NCI-H2107 (cell line): ENCODE measurements at places on chromosomes 6 and 20.

DNA sequence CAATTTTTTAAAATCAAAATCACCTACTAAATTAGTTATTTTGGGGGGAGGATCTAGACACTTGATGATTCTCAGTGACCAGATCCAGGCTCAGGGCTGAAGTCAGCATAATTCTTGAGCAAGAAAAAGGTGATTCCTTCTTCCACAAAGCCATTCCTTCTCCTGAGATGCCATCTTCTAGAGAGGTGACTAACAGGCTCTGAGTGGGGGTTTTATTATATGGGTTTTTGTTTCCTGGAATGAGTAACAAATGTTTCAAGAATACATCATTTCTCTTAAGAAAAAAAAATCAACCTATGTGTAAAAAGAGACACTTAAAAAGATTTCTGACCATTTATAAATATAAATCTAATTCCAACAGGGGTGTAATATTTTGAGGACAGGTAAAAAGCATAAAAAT, 154.3 kb downstream of the NFATC2 start:
- no peak for DNase-seq

GRCh38 chr20:35120012-35120701, 27.0 kb downstream of the EDEM2 start:
- DNase-seq = no peak

- DNase-seq = no peak
These were observed 37.7 kb upstream of the PRSS16 start for GRCh38 chr6:27209659-27210269.

DNA sequence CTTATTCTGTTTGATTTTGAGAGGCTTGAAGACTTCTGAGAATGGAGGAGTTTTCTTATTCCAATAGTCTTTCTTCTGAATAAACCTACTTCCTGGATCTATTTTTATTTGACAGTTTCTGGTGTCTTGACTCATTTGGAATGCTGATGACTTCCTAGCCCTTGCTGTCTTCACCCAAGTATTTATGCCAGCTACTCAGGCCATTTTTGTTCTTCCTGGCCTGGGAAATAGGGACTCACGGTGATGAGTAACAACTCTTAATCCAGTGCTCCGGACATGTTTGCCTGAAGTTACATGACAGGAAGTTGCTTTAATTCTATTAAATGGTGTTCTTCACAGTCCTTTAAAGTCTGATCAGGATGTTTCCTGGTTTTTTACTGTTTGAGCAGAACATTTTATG, 272.1 kb upstream of the EYS start:
- no peak for DNase-seq

- DNase-seq = no peak
These were observed 113.7 kb upstream of the DTNBP1 start for GRCh38 chr6:15776458-15776980.

DNA sequence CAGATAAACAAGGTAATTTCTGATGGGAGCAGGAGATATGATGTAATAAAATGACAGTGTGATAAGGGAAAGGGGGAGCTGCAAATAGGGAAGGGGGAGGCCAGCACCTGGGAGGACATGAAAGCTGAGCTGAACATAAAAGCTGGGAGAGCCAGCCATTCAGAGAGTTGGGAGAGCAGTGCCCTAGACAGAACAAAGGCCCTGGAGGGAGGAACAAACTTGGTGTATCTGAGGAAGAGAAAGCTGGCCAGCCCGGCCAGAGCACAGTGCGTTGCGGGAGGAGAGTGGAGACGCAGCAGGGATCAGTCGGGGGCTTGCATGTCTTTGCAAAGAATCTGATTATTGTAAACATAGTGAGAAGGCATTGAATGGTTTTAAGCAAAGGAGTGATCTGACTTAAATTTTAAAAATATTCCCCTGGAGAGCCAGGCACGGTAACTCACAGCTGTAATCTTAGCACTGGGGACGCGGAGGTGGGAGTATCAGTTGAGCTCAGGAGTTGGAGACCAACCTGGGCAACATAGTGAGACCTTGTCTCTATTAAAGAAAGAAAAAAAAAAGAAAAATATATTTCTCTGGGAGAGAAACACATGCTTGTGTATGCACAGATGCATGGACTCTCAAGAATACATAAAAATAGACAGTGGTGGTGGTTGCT, 318.2 kb downstream of the ZFAND3 start:
- peak; percentile 38 for DNase-seq

DNA sequence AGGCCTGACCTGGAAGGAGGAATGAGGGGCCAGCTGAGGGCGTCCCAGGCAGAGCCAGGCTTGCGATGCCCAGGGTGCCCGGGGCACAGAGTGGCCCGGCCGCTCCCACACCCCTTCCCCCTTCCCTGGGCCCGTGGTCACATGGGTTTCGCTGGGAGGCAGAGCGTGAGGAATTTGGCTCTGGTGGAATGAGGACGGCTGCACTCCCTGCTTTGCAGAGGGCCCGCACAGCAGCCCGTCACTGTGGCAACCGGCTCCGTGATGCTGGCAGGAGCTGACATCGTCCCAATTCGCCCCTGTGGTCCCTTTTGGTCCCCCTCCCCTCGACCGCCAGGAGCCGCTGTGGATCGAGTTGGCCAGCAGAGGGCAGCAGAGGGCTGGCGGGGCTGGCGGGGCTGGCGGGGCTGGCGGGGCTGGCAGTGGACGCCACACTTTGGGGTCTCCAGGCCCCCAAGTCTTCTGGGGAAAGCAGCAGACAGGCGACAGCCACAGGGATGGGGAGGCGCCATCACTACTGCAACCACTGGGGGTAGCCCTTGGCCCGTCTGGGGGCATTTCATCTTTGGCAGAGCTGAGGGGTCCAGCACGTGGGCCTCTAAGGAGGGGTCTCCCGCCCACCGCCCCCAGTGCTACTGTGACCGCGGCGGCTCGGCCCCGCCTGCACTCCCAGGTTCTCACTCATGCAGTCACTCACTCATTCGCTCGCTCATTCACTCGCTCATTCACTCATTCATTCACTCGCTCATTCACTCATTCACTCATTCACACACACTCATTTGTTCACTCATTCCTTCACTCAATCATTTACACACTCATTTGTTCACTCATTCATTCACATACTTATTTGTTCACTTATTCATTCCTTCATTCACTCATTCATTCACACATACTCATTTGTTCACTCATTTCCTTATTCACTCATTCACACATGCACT, 49.7 kb upstream of the BHLHE23 start:
- DNase-seq = no peak

GRCh38 chr20:33061658-33062028, 7.9 kb downstream of the BPIFB3 start:
- DNase-seq = no peak

- no peak for DNase-seq
These were observed 17.5 kb upstream of the SAMHD1 start for GRCh38 chr20:36969051-36969450.

- DNase-seq = no peak
These were observed 205.4 kb downstream of the TPBG start for GRCh38 chr6:82569022-82569421.
